ENCODE measurements at places on chromosomes 16 and 17. TPM values are rescaled to one million over a fixed set of nuclear protein-coding genes. Genes with fewer than 3 reads are reported as not detected.

NPIPA5 gene
- 16.0 TPM for total RNA-seq

PRSS22 gene
- not detected for total RNA-seq

C16orf86 gene
- 1.8 TPM for total RNA-seq

CCL14 gene
- not detected for total RNA-seq

GP2 gene
- total RNA-seq = not detected

TP53TG3B gene
- total RNA-seq = not detected

GPATCH8 gene
- 44.7 TPM for total RNA-seq

SLFN11 gene
- total RNA-seq = 114 TPM

SPNS3 gene
- 3.3 TPM for total RNA-seq

SLC5A11 gene
- not detected for total RNA-seq

TP53TG3C gene
- total RNA-seq = not detected

DNA sequence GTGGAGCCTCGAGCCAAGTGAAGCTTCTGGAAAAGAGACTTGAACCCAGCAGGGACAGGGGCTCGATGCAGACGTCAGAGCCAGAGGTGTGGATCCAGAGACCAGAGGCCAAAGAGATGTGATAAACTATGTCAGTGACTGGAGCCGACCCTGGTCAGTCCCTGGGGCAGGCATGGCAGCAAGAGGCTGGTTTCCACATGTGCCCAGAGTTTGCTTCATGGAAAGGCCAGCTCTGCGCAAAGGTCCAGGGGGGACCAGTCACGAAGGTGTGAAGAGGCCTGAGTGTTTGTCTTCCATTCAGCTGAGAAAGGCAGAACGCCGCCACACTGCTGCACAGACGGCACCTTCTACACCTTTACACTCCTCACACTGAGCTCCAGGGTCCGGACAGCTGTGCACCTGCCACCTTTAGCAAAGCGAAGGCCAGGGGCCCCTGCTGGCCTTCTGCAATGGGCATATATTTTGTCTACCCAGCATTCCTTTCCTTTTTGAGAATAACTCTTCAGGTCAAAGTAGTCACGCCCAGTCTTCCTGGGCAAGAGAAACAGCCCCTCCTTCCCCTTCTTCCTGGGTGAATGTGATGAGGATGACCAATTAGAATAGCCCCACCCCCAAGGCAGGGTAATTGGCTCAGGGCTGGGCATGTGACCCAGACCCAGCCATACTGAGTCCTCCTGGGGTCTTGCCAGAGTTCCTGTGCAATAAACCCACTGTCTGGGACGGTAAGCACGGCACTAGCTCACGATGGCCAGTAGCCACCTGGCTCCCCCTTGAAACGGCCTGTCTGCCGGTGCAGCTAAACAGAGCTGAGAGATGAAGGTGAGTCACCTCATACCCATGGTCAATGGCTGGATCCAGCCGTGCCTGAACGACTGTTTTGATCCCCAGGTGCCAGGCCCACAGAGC lies 2.3 kb upstream of the RPH3AL start:
- H3K4me1 ChIP-seq = no peaks in the 10 kb centered on the region
- peaks cover 8% of the 10 kb centered on the region for H3K36me3 ChIP-seq
- DNase-seq = no peak
- H3K27me3 ChIP-seq = no peaks in the 10 kb centered on the region

DNA sequence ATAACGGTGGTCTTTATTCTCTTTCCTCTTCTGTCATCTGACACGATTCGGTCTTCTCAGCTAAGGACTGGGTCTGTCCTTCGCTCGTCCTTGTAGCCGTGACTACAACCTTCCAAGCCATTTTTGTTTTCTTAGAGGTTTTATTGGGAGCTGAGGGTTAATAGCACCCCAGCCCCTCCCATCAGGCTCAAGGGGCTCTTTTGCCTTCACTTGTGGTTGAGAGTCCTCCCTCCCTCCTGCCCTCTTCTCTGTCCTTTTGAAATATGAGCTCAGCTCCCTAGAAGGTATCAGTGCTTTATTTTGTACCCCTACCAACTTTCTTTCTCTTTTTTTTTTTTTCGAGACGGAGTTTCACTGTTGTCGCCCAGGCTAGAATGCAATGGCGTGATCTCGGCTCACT lies 24.7 kb downstream of the SOCS3 start:
- no peak for DNase-seq
- H3K36me3 ChIP-seq = no peaks in the 10 kb centered on the region
- H3K4me3 ChIP-seq = no peak overlapping the region
- H3K4me1 ChIP-seq = peaks cover 28% of the 10 kb centered on the region
- H3K27me3 ChIP-seq = peaks cover 5% of the 10 kb centered on the region
- H3K27ac ChIP-seq = no peak overlapping the region

DNA sequence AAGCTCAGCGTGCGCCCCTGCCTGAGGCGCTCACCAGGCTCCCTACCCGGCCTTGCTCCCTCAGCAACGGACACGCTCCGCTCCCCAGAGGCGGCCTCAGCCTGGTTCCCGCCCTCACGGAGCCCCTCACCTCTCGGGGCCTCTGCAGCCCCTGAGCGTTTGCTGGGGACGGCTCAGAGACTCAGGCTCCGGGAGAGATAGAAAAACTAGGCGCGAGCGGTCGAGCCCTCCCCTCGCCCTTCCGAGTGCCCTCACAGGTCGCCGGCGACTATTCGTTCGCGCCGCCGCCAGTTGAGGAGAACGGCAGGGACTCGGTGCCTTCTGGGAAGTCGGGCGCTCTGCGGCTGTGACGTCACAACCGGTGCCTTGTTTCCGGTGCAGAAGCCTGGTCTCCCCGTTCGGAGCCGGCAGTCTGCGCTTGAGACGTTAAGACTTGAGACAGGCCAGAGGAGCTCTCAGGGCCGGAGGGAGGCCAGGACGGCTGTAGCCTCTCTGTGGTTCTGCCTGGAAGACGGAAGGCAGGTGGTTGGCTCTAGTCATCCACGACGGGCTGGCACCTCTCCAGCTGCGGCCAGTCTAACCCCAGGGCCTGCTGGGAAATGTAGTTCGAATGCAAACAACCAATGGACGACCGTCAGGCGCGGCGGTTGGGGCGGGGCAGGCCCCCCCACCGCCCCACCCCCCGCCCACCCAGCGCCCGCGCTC lies at the start of gene ZNF200:
Gene ZNF200 (minus strand): TSS at position 302 of the 705 bp plus-strand sequence. CDS start 1,403 bp downstream, outside the sequence.
- H3K4me3 ChIP-seq = peak within 1 kb of the TSS; percentile 97
- H3K4me1 ChIP-seq = peaks cover 15% of the 10 kb centered on the region
- DNase-seq = peak; percentile 91
- H3K27me3 ChIP-seq = peaks cover 2% of the 10 kb centered on the region
- H3K27ac ChIP-seq = peak within 1 kb of the TSS; percentile 91

DNA sequence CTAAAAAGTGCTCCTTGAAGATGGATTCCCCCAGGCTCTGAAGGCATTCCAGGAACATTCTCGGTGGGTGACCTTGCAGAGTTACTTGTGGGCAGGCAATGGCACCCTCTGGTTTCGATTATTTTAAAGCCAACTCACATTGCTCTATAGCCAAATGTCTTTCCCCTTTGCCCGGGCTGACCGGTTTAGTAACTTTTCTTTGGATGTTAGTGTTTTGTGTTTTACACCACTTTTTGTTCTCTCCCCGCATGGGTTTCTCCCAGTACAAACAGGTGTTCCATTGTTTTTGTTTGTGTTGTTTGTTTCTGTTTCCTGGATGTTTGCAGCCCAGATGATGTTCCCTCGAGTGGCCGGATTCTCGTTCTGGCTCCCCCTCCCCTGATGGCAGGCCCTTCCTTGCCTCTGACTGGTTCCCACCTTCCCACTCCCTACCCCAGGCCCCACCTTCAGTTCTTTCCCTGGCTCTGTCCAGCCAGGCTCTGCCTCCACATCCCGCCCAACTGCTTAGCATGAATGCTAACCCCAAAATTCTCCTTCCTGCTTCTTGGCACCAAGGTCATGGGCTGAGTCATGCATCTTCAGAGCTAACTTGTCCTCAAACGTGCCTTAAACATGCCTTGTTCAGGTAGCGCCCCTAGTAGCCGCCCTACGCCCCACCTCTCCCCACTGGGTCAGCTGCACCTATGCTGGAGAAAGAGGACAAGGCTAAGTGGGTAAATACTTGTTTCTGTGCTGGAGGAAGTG lies 40.6 kb downstream of the ELAC2 start:
- peaks cover 12% of the 10 kb centered on the region for H3K27me3 ChIP-seq
- H3K27ac ChIP-seq = no peak overlapping the region
- H3K4me3 ChIP-seq = no peak overlapping the region
- peaks cover under 1% of the 10 kb centered on the region for H3K4me1 ChIP-seq

GRCh38 chr17:10234033-10234432 lies 35.6 kb upstream of the GAS7 start:
- H3K27me3 ChIP-seq = no peaks in the 10 kb centered on the region
- DNase-seq = no peak
- no peak overlapping the region for H3K27ac ChIP-seq
- H3K4me1 ChIP-seq = no peaks in the 10 kb centered on the region
- no peak overlapping the region for H3K4me3 ChIP-seq

DNA sequence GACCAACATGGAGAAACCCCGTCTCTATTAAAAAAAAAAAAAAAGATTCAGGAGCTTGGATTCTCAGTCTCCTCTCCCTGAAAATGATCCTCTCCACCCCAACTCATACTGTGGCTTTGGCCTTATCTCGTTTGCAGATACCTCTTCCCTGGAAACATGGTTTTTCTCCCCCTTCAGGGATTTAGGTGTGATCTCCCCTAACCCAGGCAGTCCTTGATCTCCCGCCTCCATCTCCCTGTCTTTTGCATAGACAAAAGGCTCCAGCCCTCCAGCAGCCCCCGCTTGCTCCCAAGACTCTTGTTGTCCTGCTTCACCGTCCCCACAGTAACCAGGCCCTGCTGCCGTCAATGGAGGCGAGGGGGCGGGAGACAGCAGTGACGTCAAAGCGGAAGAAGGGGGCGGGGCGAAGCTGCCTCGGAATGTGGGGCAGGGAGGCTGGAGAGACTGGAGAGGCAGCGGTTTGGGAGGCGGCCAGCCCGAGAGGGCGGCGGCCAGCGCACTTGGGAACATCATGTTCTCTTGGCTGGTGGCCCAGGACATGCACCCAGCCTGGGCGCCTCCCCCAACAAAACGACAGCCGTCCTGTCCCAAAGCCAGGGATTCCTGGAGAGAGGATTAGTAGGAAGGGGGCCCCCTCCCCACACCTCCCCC lies 1.9 kb upstream of the PER1 start:
- H3K36me3 ChIP-seq = peaks cover 16% of the 10 kb centered on the region
- DNase-seq = peak; percentile 88
- peaks cover 31% of the 10 kb centered on the region for H3K4me1 ChIP-seq
- no peak overlapping the region for H3K27ac ChIP-seq
- H3K27me3 ChIP-seq = no peaks in the 10 kb centered on the region

GRCh38 chr16:81695321-81696165 lies 83.5 kb upstream of the PLCG2 start:
- H3K36me3 ChIP-seq = peaks cover 47% of the 10 kb centered on the region
- no peak overlapping the region for H3K4me3 ChIP-seq
- H3K27ac ChIP-seq = peak overlapping the region; percentile 77
- no peak for DNase-seq
- peaks cover 14% of the 10 kb centered on the region for H3K4me1 ChIP-seq

DNA sequence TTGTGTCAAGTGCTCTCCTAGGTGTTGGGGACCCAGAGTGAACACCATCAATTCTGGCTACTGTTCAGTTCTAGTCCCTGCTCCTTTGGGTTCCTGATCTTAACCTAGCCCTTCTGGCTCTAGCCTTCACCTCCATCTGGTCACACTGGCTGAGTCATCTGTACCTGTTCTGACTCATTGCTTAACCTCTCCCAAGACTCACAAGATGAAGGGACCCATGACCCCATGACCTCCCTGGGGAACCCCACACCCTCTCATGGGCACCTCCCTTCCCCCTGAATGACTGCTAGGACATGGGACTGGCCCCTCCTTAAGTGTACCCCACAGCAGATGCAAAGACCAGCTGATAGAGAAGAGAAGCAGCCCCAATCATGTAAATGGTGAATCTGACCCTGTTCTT lies 345.8 kb upstream of the CDH5 start:
- H3K36me3 ChIP-seq = no peaks in the 10 kb centered on the region
- no peaks in the 10 kb centered on the region for H3K27me3 ChIP-seq
- no peak overlapping the region for H3K4me3 ChIP-seq
- DNase-seq = no peak

DNA sequence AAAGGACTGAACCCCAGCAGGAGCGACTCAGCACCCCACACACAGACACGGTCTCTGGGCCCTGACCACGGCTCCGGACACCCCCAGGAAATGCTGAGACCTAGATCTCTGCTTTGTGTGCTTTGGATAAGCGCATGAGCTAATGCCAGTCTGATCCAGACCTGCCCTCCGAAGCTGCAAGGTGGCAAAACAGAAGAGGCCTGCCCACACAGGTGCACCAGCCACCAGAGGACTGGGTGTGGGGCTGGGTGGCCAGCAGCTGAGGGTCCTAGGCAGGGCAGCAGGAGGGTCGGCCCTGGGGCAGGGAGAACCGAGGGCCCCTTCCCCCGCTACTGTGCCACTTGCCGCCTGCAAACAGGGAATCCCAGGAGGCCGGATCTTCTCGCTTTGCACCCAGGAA lies 30.7 kb upstream of the EIF1 start:
- no peak overlapping the region for H3K27ac ChIP-seq
- no peaks in the 10 kb centered on the region for H3K27me3 ChIP-seq
- no peaks in the 10 kb centered on the region for H3K4me1 ChIP-seq
- no peaks in the 10 kb centered on the region for H3K36me3 ChIP-seq
- no peak for DNase-seq

DNA sequence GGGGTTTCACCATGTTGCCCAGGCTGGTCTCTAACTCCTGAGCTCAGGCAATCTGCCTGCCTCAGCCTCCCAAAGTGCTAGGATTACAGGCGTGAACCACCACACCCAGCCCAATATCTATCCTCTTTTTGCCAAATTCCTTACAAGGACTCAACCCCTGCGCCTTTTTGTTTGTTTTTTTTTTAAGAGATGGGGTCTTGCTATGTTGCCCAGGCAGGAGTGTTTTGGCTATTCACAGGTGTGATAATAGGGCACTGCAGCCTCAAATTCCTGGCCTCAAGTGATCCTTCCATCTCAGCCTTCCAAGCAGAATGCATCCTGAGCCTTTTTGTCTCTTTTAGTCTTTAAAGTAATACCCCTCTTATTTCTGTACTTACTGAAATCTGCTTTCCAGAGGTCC lies 17.0 kb downstream of the SP2 start:
- peaks cover 2% of the 10 kb centered on the region for H3K4me1 ChIP-seq
- no peak overlapping the region for H3K27ac ChIP-seq
- peaks cover 28% of the 10 kb centered on the region for H3K36me3 ChIP-seq
- H3K4me3 ChIP-seq = no peak overlapping the region

GRCh38 chr17:73533127-73533526 lies 111.1 kb downstream of the SDK2 start:
- H3K27me3 ChIP-seq = no peaks in the 10 kb centered on the region
- no peaks in the 10 kb centered on the region for H3K4me1 ChIP-seq
- H3K27ac ChIP-seq = no peak overlapping the region
- H3K4me3 ChIP-seq = no peak overlapping the region

- H3K4me1 ChIP-seq = peaks cover 16% of the 10 kb centered on the region
- H3K4me3 ChIP-seq = no peak overlapping the region
- H3K36me3 ChIP-seq = no peaks in the 10 kb centered on the region
- no peak for DNase-seq
- peaks cover 38% of the 10 kb centered on the region for H3K27me3 ChIP-seq
- no peak overlapping the region for H3K27ac ChIP-seq
These were observed 20.2 kb downstream of the ENPP7 start for GRCh38 chr17:79750650-79751545.

- no peak within 1 kb of the TSS for H3K27ac ChIP-seq
- DNase-seq = no peak
- peaks cover 31% of the 10 kb centered on the region for H3K27me3 ChIP-seq
These were observed at the start of gene APOH for GRCh38 chr17:66228887-66229782. TSS of gene APOH (minus strand) at chr17:66229415. CDS start at chr17:66229379, 36 bp downstream.

GRCh38 chr16:23711785-23712184 lies 1.2 kb downstream of the ERN2 start:
- H3K4me3 ChIP-seq = no peak overlapping the region
- no peak overlapping the region for H3K27ac ChIP-seq
- H3K36me3 ChIP-seq = no peaks in the 10 kb centered on the region
- no peaks in the 10 kb centered on the region for H3K4me1 ChIP-seq
- DNase-seq = no peak
- H3K27me3 ChIP-seq = peaks cover 27% of the 10 kb centered on the region

GRCh38 chr16:49436181-49436580 lies 62.6 kb downstream of the C16orf78 start:
- H3K36me3 ChIP-seq = no peaks in the 10 kb centered on the region
- DNase-seq = no peak
- no peak overlapping the region for H3K4me3 ChIP-seq
- H3K4me1 ChIP-seq = peaks cover 4% of the 10 kb centered on the region
- no peak overlapping the region for H3K27ac ChIP-seq
- H3K27me3 ChIP-seq = peaks cover 3% of the 10 kb centered on the region

Data from activated T-helper 2 cell treated with anti-CD3 and anti-CD28 coated beads, Interferon-gamma antibody, Interleukin-2, Interleukin-4, amounts not matched to agents 10 μg/mL and 5 μg/mL and 100 μg/mL, durations not matched to agents 14 hours and 24 hours and 36 hours (primary cell).